ENCODE measurements at places on chromosomes 3 and 15.

DNA sequence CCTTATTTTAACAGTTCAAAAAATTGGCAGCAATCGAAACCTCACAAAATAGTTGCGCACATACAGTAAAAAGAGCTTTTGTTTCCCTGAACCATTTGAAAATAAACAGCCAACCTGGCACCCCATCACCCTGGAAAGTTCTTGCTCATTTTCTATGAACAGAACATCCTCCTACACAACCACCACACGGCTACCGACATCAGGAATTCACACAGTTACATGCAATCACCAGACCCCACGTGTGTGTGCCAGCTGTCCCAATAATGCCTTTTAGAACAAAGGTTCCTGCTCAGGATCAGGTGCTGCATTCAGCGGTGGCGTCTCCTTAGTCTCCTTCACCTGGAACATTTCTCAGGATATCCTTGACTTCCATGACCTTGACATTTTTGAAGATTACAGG is 186.5 kb downstream of the KLF13 start:
- no peak for DNase-seq

DNA sequence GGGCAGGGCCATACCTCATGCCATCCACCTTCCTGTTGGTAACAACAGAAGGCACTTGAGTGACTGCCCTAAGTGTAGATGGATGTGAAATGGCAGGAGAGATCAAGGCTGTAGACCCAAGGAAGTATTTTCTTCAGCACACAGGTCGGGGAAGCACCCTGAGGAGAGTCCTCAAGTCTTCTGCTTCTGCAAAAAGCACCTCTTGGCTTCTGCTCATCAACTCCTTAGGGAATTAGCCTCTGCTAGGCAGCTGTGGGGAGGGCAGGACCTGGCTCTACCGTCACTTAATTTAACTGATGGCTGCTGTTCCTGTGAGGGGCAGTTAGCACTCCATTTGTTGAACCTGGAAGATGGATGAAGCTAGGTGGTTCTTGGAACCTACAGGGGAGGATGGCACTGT is 6.9 kb upstream of the CACNA2D2 start:
- no peak for DNase-seq

DNA sequence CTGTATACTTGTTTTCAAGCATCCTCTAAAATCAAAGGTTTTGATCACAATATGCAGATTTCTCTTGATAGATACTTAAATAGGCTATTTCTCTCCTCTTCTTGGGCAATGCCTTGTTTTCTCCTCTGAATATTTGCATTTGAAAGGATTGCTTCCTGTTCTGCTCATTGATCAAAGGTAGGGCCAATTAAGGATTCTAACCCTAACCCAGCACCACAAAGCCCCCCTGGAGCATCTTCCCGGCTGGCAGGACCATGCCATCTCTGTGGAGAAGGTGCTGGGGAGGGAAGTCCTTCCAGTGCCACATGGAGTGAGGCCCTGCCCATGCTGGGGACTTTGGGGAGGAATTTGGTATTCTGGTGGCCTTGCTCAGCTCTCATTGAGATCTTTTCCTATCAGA is 11.3 kb upstream of the NIPA2 start:
- no peak for DNase-seq

DNA sequence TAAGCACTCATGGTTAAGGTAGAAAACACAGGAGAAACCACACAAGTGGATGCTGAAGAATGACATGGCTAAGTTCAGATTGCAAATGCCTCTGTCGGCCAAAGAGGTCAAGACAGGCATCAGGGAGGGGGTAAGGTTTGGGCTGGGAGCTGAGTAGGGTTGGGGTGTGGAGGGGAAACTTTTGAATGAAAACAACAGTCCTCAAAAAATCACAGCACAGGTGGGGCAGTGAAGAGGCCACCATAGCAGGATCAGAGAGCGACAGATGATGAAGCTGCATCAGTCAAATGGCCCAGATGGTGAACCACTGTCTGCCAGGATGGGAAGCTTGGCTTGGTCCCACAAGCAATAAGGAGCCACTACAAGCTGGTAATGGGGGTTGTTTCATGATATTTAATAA is 74.9 kb downstream of the ADCY5 start:
- no peak for DNase-seq

DNA sequence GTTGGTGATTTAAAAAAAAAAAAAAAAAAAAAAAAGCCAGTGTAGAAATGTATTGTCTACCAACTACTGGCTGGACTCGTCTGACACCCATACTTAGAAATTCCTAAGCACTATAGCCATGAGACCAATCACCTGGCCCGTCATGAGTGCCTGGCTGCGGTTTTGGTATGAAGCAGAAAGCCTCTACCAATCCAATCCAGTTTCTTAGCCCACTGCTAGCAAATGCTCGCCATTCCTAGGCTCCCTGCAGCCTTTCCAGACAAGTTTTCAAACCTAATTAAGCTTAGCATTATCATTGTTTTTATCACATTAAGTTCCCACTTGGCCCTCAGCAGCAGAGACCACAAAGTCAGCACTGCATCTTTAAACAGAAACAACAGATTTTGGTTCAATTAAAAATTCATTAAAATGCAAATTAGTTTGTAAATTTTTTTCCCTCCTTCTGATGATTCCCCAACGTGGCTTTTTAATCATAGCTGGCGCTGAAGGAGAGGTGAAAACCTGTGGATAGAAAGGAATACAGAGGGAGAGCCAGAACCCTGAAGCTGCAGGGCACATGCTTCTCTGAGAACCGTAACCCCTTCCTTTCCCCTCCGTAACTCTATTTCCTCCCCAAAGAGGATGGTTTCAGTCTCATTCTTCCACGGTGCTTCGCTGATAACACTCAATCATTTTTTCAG is 32.2 kb upstream of the ST8SIA2 start:
- DNase-seq, result no peak

GRCh38 chr3:175208326-175208725 is 349.2 kb downstream of the NAALADL2 start:
- no peak for DNase-seq

- DNase-seq, result no peak
These were observed 10.4 kb downstream of the VILL start for GRCh38 chr3:38000965-38001455.

GRCh38 chr15:58393241-58393662 is 38.5 kb upstream of the LIPC start:
- DNase-seq, result no peak

DNA sequence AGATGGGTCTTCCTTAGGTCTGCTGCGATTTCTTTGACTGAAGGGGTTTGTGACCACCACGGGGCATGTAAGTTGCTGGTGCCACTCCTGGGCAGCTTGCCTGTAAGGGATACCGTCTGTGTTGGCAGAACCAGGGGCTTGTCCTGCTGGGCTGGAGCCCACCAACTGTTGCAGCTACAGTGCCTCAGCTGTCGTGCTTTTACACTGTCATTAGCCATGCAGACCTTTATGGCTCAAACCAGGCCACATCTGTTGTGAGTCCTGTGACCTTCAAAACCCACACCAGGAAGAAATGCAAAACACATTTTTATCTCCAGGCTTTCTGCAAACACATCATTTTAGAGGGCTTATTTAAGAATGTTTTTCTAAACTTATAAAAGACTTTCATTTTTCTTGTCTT is 168.7 kb downstream of the PTPRG start:
- DNase-seq, result no peak

- no peak for DNase-seq
These were observed 5.4 kb downstream of the CORO2B start for GRCh38 chr15:68583936-68584755.

DNA sequence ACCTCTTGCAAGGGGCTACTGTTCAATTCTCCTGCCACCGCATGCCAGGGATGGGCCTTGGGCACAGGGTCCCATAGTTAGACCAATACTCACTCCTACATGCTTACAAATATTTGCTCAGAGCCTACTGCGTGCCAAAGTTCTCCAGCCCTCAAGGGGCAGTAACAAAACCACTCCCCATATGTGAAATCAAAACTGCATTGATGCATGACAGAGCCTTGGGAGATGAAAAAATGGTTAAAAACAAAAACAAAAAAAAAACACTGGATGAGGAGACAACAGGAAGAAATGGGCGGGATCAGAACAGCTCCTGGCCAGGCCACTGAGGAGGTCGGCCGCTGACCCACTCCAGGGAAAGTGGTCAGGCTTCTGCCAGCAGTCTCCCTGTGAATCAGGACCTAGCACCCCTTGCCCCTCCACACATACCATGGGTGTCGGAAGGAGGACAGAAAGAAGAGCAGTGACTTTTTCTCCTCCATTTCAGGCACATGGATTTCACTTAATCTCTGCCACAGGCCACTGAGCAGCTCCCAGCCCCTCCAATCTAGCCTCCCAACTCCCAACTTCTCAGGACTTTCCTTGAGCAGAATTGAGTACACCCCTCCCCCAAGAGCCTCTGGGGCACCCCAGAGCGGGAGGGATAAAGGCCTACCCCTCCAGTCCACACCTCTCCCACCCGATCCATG is 2.8 kb downstream of the PLXNB1 start:
- no peak for DNase-seq

DNA sequence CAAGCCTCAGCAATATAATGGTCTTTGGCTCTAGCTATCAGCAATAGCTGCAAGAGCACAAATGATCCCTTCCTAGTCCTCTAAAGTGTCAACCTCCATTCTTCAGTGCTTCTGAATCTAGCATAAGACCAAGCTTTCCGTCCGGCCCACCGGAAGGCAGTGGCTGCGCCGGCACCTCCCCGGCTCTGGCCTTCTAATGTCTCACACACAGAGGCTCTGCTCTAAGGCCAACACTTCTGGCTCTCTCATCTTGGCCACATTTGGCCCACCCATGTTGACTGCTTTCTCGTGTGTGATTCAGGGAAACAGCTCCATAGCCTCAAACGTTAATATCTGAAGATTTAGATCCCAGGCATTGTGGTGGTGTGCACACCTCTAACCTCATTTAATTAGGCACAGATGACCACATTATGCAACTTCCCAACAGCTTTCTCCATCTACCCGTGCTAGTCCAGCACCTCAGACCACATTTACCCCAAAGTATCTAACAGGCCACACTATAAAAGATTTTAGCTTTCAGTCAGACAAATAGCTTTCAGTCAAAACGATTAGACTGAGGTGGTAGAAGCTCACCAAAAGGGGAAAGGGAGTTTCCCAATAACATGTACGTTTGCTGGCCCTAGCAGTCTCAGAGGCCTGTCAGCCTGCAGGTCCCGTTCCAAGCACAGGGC is 19.3 kb downstream of the SLC51A start:
- DNase-seq, result no peak

GRCh38 chr3:28850186-28850585 is 430.7 kb upstream of the RBMS3 start:
- DNase-seq, result no peak

DNA sequence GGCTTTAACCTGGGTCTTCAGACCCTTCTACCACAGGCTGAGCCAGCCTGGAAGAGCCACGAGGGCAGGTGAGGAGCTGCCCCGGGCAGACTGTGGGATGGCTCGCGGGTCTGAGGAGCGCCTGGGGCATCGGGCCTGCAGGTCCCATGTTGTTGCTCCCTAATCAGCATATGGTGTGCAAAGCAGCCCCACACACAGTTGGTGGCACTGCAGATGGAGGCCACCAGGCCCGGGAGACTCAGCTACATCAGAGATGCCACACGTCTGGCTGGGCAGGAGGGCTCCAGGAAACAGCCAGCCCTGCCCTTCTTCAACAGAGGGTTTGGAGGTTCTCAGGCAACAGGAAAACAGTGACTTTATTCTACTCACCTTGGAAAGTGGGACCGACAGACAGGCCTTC is 63.9 kb downstream of the XXYLT1 start:
- no peak for DNase-seq
